HepG2 (cell line): ENCODE measurements at places on chromosomes 7 and 10. TPM values are rescaled to one million over a fixed set of nuclear protein-coding genes. Genes with fewer than 3 reads are reported as not detected.

- no peaks in the 10 kb centered on the region for H3K36me3 ChIP-seq
- H3K4me3 ChIP-seq = no peak overlapping the region
- DNase-seq = no peak
- no peaks in the 10 kb centered on the region for H3K4me1 ChIP-seq
Observed at GRCh38 chr7:120806669-120807068, 51.3 kb downstream of the TSPAN12 start.

- H3K27ac ChIP-seq = no peak overlapping the region
- H3K4me1 ChIP-seq = no peaks in the 10 kb centered on the region
- no peaks in the 10 kb centered on the region for H3K27me3 ChIP-seq
- DNase-seq = no peak
Observed at GRCh38 chr7:151599401-151600227, 79.9 kb upstream of the RHEB start.

- H3K4me1 ChIP-seq = peaks cover 11% of the 10 kb centered on the region
- no peak for DNase-seq
- no peaks in the 10 kb centered on the region for H3K27me3 ChIP-seq
- no peak overlapping the region for H3K27ac ChIP-seq
- no peaks in the 10 kb centered on the region for H3K36me3 ChIP-seq
- H3K4me3 ChIP-seq = no peak overlapping the region
Observed at GRCh38 chr10:91012502-91012901, 91.6 kb upstream of the ANKRD1 start.

- H3K27me3 ChIP-seq = no peaks in the 10 kb centered on the region
- no peaks in the 10 kb centered on the region for H3K36me3 ChIP-seq
- H3K4me3 ChIP-seq = no peak overlapping the region
- H3K4me1 ChIP-seq = peaks cover 21% of the 10 kb centered on the region
Observed at GRCh38 chr10:122029499-122030199, 40.7 kb downstream of the TACC2 start.

DNA sequence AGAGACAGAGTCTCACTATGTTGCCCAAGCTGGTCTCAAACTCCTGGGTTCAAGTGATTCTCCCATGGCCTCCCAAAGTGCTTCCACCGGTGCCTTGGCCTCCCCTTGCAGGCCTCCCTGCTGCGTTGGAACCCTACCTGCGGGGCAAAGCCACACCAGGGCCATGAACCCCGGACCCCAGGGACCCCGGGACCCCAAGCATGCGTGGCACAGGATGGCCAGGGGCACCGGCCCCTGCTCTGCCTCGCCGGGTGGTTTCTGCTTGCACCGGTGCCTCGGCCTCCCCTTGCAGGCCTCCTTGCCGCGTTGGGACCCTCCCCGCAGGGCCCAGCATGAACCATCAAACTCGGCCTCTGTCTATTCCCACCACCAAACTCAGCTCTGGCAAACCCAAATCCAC is 301.0 kb upstream of the NPVF start:
- H3K27me3 ChIP-seq = peaks cover 31% of the 10 kb centered on the region; the same call in 1 of the 3 replicates
- no peaks in the 10 kb centered on the region for H3K4me1 ChIP-seq
- H3K4me3 ChIP-seq = no peak overlapping the region
- no peak overlapping the region for H3K27ac ChIP-seq

GRCh38 chr7:155680864-155681263 is 36.4 kb downstream of the RBM33 start:
- peaks cover 70% of the 10 kb centered on the region for H3K4me1 ChIP-seq
- H3K27me3 ChIP-seq = no peaks in the 10 kb centered on the region
- no peak for DNase-seq
- peak overlapping the region; percentile 64 for H3K27ac ChIP-seq
- no peak overlapping the region for H3K4me3 ChIP-seq

DNA sequence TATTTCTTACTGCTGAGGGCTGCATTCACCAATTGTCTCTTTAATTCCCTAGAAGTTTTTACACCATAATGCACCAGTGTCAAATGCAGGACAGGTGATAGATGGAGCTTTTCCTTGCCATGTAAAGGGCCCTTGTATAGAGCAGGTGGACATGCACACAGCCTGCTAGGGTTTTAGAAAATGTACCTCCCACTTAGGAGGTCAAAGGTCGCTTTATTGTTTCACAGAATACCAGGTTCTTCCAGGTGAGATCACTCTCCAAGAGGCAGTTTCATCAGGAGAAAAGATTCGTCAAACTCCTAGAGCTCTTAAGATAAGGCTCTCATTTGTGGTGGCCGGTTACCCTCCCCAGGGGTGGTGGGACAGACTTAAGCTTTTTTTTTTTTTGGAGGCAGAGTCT is 215.8 kb downstream of the PHTF2 start:
- H3K27ac ChIP-seq = no peak overlapping the region
- H3K4me3 ChIP-seq = no peak overlapping the region
- H3K36me3 ChIP-seq = no peaks in the 10 kb centered on the region
- no peak for DNase-seq
- no peaks in the 10 kb centered on the region; the same call in 1 of the 2 replicates for H3K27me3 ChIP-seq

- no peaks in the 10 kb centered on the region for H3K4me1 ChIP-seq
- no peak overlapping the region for H3K27ac ChIP-seq
- H3K27me3 ChIP-seq = no peaks in the 10 kb centered on the region
- no peak for DNase-seq
Observed at GRCh38 chr7:24653316-24654085, 80.2 kb downstream of the PALS2 start.

- DNase-seq = peak; percentile 54
- H3K4me3 ChIP-seq = no peak overlapping the region
- H3K36me3 ChIP-seq = no peaks in the 10 kb centered on the region
- peaks cover 43% of the 10 kb centered on the region for H3K4me1 ChIP-seq
Observed at GRCh38 chr10:124153023-124153826, 59.8 kb upstream of the CHST15 start.

DNA sequence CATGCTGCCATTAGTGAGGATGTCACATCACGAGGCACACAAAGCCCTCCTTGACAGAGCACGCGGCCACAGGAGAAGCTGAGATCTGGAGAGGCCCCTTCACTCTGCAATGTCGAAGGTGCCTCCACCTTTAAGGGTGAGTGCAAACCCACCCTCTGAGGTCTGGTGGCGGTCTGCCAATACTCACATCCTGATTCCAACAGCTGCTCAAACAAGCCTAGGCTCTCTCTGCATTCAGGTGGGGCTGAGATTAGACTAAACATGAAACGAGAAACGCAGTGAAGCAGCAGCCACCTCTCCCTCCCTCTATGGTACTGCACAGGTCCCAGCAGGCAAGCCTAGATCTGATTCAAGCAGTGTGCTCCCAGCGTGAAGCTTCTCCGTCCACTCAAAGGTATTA is 151.8 kb downstream of the TCERG1L start:
- H3K36me3 ChIP-seq = no peaks in the 10 kb centered on the region
- no peaks in the 10 kb centered on the region for H3K4me1 ChIP-seq
- no peak for DNase-seq
- H3K27ac ChIP-seq = no peak overlapping the region
- peaks cover 53% of the 10 kb centered on the region for H3K27me3 ChIP-seq

GRCh38 chr10:32957341-32958084 is 517 bp downstream of the ITGB1 start:
- H3K27me3 ChIP-seq = no peaks in the 10 kb centered on the region
- H3K36me3 ChIP-seq = peaks cover 2% of the 10 kb centered on the region; the same call in 1 of the 2 replicates
- peaks cover 64% of the 10 kb centered on the region for H3K4me1 ChIP-seq
- DNase-seq = no peak
- H3K27ac ChIP-seq = peak overlapping the region; percentile 96

The CPA4 gene
- total RNA-seq = 0.17 and 0.22 TPM in 2 replicates

The LIPN gene
- not detected in 2 replicates for total RNA-seq

The IL15RA gene
- 0.53 and 0.66 TPM in 2 replicates for total RNA-seq

The PPP1R3A gene
- not detected in 2 replicates for total RNA-seq

The CXCL12 gene
- not detected in 2 replicates for total RNA-seq
